EL (cell line): ENCODE measurements at places on chromosomes 1 and 21.

DNA sequence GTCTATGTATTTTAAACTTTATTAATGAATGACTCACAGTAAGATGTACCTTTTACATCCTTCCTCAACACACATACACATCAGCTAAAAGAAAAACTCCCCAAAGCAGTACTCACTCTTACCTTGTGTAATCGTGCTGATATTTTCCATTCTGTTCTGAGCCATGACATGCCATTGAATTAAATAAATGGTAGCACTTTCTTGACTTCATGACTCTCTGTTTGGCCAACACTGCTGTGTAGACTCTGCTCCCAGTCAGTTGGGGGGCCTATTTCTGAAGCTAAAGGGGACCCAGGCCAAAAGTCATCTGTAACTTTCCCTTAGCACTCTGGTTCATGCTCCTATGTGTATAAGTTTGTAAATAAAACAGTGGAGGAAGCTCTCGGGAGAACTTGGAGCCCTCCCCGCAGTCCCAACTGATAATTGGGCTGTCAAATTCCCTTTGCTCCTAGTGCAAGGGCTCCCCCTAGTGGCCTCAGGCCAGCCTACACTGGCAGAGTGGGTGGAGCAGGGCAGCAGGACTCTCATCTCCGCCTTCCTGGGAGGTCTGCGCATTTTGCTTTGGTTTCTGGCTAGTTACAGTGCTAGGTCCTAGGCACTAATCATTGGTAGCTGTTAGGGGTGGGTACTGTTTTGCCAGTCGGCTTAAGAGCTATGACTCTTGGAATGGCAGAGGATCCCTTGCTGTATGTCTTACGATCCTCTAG, 1.7 kb upstream of the FYB2 start:
- peak; percentile 82 for DNase-seq

DNA sequence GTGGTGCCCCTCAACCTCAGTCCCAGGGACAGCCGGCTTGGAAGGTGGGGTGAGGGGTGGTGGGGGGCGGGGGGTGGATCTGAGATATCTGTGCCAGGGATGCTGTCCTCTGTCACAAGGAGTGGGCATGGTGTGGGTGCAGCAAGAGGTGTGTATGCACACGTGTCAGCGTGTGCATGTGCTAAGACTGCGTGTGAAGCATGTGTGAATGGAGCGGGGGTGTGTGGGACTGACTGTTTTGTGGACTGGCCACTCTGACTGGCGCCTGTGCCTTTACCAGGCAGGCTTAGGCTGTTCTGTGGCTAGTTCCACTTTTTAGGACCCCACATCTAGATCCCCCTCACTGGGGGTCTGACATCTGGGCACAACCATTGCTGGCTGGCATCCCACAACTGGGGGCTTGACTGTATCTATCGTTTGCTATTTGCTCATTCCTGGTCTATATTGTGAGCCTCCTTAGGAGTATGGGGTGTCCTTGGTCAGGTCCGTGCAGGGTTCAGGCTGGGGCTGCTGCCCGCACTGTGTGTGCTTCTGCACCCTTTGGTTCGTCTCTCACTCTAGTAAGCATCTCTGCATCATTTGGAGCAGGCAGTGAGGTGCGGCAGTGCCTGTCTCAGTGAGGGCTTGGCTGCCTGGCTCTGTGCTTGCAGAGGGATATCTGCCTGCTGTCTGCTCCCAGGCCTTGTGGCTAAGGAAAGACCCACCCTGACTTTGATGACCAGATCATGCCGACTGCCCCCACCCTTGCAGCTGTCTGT, 1.9 kb downstream of the AMPD2 start:
- DNase-seq = no peak

DNA sequence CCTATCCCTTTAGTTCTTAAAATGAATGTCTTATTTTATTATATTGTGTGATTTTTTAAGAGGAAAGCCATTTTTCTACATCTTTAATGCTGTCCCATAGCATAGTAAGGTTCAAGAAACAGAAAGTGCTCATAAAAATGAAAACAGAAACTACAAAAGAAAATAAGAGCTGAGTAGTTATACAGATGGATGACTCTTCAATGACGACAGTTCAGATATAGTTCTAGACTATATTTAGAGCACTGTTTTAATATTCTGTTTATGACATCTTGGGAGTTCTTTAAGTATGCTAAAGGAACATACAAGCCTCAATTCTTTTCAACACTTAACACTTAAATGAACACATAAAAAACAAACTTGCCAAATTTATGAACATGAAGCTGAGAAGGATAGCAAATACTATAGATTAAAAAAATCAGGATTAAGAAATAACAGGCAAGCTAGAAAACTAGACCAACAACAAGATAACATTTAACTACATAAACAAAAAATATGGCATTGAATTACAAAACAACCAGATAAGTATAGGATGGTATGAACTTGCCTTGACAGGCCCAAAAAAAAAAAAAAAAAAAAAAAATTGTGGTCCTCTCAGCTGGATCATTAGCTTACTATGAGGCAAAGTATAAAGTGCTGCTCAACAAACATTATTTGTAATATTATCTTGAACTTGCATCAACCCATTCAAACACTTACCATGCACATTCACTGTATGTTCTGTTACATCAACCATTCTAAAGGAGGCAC, 87.9 kb downstream of the ZZZ3 start:
- DNase-seq = no peak

DNA sequence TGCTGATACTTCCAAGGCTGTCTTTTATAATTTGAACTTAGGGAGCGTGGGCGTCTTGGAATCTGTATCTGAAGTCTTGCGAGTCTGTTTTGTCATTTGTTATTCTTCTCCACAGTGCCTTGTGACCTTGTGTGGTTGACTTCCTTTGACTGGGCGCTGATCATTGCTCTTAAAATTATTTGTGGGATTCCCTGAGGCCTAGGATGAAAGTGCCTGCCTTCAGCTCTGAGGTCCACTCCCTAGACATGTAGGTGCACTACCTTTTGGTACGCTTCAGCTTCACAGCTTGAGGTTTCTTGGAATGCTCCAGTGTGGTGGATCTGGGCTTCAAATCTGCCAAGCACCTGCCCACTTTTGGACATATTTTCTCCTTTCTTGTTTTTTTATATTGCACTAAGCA, 50.2 kb upstream of the IGSF5 start:
- DNase-seq = no peak

DNA sequence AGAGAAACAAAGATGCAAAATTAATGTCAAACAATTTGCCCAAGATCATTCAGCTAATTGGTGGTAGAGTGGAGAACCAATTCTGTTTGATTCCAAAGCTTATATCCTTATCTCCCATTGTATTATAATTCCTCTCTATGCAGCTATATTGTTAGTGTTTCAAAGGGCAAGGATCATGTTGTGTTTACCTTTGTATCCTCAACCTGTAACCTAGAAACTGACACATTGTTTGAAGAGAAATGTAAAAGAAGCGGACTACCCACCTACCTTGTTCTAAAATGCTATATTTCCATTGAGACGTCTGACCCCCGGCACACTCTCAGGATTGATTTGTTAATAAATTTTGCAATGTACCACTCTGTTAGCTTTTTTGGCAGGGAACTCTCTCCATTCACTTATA, 9.3 kb downstream of the RAVER2 start:
- DNase-seq = no peak

- peak; percentile 77 for DNase-seq
These were observed 84.2 kb downstream of the ABCA4 start for GRCh38 chr1:94036730-94037129.

DNA sequence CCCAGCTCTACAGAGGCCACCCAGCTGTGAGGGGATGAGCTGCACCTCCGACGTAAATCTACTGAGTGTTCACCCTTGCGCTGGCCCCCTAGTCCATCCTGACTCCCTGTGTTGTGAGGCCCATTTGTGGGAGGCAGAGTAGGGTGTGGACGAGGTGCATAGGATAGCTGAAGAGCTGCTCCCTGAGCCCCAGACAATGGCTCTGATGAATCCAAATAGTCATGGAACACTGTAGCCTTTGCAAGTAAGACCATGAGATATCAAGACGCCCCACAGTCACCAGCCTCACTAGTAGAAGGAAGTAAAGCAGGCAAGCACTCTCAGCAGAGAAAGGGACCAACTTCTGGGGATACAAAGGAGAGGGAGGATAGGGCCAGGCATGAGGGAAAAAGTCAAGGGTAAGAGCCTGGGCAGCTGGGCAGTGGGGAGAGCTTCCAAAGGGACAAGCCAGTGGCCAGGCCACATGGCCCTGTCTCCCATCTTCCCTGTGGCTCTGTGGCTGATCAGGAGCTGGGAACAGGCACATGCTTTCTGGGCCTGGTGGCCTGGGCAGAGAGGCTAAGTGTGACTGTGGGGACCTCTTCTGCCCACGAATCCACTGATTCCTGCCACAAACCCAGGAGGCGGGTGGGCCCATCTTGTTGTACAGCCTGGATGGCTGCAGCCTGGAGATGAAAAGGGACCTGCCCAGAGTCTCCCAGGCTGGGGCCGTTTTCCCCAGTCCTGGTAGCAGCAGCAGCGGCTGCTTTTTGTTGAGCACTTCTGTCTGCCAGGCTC, 55.5 kb upstream of the EPS8L3 start:
- no peak for DNase-seq

- DNase-seq = no peak
These were observed 60.5 kb downstream of the USP24 start for GRCh38 chr1:55154616-55155015.

- DNase-seq = no peak
These were observed 10.2 kb downstream of the KLHL21 start for GRCh38 chr1:6592441-6592840.

GRCh38 chr1:19773485-19773884, 26.2 kb downstream of the TMCO4 start:
- DNase-seq = no peak

DNA sequence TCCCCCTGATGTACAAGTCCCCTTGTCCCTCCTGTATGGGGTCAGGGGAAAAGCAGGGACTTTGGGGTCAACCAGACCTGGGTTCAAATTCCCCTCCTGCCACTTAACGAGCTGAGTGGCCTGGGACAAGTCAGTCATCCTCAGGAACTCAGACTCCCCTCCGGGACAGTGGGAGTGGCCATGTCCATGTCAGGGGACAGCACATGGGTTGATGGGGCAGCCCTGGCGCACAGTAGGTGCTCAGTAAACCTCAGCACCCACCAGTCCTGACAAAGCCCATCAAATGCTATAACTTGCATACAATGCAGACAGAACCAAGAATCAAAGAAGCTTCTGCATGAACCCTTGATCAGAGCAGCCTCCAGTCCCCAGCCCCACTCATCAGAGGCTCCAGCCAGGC, 30.0 kb downstream of the MATN1 start:
- DNase-seq = no peak

DNA sequence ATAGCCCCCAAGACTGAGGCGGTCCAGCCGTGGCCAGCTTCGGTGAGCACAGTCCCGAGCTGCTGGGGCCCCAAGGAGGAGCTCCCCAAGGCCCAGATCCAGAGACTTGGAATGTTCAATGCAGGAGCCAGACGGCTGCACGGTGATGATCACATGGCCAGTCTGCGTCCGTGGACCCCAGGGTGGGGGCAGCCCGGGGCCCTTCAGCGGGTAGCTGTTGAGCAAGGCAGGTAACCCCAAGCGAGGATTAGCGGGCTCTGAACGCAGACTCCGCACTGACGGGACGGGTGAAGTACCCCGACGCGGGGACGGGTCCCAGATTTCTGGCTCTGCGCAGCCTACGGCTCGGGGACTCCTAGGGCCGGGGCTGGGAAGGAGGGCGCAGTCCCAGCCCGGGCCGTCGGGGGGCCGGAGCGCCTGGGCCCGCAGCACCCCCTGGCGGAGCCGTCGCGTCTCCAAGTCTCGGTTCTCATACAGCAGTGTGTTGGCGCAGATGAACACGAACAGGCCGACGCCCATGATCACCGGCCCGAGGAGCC, 2.7 kb downstream of the TMEM200B start:
- peak; percentile 45 for DNase-seq

DNA sequence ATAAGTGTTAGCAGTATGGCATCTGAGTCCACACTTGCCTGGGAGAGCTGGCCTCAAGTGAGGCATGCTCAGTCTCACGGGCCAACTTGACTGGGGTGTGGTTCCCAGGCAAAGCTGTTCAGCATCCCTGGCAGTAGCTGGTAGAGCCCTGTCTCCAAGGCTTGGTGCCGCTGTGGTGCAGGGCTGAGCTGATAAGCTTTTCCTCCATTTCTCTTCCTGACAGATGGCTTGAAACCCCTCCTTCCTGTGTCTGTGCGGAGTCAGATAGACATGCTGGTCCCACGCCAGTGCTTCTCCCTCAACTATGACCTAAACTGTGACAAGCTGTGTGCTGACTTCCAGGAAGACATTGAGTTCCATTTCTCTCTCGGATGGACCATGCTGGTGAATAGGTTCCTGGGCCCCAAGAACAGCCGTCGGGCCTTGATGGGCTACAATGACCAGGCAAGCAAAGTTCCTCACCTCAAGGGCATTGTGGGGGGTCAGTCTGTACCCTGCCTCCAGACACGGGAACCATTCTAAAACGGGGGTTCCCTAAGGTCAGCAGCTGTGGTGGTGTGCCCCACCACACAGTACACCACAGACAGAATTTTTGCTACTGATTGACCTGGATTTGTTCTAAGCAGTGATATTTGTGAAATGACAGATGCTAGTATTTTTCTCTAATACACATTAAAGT, 13.7 kb upstream of the MIIP start:
- DNase-seq = no peak

- no peak for DNase-seq
These were observed 49.7 kb upstream of the PRDX6 start for GRCh38 chr1:173427146-173428054.

DNA sequence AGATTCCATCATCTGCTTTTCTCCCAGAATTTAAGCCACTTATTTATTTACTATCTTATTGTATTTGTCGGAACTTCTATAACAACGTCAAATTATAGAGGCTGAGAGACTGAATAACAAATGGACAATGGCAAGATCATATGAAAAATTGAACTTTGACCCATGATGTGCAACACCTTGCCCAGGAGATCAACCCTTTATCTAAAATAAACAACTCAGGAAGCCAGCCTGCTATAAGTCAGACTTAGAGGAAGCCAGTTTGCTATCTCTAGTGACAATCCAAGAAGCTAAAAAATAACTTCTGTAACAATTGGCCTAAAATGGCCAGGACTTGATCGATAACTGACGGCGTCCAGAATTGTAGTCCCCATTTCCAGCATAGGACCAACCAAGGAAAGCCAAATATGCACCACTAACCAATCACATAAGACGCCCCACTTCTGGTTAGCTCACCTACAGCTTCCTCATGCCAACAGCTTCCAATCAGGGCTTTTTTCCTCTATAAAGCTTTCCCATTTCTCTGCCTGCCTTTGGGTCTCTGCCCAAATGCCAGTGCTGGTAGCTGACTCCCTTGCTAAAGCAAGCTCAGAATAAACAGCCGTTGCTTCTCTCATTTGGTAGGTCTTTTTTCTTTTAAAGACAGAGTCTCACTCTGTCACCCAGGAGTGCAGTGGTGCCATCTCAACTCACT, 28.5 kb downstream of the ANP32E start:
- DNase-seq = no peak

DNA sequence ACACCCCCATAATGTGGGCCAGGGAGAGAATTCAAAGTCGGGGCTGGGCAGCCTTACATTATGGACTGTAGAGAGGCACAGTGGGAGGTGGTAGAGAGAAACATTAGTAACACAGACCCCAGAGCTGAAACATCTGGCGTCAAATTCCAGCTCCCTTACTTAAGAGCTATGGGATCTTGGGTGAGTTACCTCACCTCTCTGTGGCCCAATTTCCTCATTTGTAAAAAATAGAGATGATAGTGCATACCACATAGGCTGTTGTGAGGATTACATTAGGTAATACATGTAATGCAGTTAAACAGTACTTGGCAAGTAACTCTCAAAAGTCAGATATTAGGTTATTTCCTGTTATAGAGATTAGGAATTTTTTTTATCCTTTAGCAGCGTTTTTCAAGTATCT, 160.5 kb upstream of the KIAA0040 start:
- no peak for DNase-seq
